ENCODE measurements at places on chromosomes 2 and 18. TPM values are rescaled to one million over a fixed set of nuclear protein-coding genes. Genes with fewer than 3 reads are reported as not detected.

DHRS9 gene
- total RNA-seq = 0.52 TPM

TCF23 gene
- total RNA-seq = 0.39 TPM

TMEM198 gene
- total RNA-seq = 1.7 TPM

PDCL3 gene
- 24.7 TPM for total RNA-seq

DSC3 gene
- 2.3 TPM for total RNA-seq

FLACC1 gene
- 6.1 TPM for total RNA-seq

SLC20A1 gene
- 82.6 TPM for total RNA-seq

IL36G gene
- not detected for total RNA-seq

COLEC11 gene
- 1.7 TPM for total RNA-seq

MYCN gene
- total RNA-seq = 2.1 TPM

TMSB10 gene
- 876 TPM for total RNA-seq

All from aorta (tissue), 5 donors.